Stimulated activated CD4-positive, alpha-beta T cell treated with anti-CD3 and anti-CD28 coated beads, Interleukin-1b, Interleukin-23, amount 100 ng/mL, for 4 hours (primary cell): ENCODE measurements at places on chromosomes 7 and 10.

- DNase-seq, result no peak
These were observed 280.1 kb upstream of the MBL2 start for GRCh38 chr10:53052521-53053164.

GRCh38 chr10:87054373-87055295, 34.5 kb downstream of the FAM25A start:
- no peak for DNase-seq

DNA sequence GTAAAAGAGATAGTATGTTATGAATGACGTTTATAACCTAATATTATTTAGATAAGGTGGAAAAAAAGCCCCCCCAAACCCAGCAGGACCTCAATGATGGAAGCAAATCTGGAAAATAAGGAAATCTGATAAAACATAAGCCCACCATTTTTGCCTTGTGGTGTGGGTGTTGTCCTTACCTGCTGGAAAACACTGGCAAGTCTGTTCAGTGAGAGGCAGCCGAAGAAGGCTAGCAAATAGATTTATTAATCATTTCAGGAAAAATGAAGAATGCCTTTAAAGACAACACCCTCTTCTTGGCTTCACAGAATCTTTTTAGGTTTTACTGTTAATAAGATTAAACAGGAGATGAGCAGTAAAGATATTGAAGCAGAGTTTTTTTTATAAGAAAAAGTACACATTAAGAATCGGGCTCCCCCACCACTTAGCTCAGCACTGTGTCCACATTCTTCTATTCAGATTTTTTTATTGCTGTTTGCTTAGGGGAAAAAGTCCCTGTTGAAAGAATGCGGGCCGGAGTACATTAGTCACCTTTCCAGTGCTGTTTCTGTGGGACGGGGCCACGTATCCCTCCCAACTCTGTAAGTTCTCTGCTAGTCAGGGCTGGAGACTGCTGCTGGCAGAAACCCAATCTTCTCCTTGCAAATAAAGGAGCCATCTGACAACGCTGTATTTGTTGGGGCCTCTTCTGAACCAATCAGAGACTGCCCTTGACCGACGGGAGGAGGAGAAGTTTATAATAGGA, 104.1 kb downstream of the EVX1 start:
- no peak for DNase-seq

DNA sequence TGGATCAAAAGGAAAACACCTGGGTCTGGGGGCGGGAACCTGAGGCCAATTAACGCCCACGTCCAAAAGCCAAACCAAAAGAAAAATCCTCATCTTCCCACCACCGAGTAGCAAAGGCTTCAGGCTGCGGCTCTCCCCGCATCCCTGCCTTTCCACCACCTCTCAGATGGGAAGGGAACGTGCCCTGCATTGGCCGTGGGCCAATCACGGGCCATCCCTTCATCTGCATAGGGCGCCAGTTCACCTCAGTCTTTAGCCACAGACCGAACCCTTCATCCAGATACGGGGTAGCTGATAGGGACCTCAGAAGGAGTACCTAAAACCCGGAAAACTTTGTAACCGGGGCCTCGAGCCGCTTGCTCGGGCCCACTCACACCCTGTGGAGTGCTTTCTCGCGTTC, 626 bp downstream of the PRPF18 start:
- DNase-seq, result no peak

GRCh38 chr10:106947643-106948042, 216.9 kb downstream of the SORCS1 start:
- no peak for DNase-seq

GRCh38 chr10:64374346-64374745, 853.1 kb downstream of the REEP3 start:
- DNase-seq, result no peak

DNA sequence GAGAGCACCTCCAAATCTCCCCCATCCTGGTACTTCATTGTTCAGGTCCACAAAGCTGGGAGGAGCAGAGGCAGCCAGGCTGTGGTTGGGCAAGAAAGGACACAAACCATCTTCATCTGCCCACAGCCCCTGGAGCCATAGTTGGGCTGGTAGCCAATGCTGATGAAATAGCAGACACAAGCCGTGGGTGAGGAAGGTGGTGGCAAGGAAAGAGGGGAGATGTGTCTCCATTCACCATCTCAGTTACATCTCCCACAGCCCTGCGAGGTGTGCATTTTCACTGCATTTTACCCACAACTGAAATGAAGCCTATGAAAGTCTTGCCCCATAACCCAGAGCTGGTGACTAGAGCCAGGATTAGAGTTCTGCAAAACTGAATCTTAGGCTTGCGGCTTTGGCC, 35.0 kb downstream of the PIK3AP1 start:
- no peak for DNase-seq

DNA sequence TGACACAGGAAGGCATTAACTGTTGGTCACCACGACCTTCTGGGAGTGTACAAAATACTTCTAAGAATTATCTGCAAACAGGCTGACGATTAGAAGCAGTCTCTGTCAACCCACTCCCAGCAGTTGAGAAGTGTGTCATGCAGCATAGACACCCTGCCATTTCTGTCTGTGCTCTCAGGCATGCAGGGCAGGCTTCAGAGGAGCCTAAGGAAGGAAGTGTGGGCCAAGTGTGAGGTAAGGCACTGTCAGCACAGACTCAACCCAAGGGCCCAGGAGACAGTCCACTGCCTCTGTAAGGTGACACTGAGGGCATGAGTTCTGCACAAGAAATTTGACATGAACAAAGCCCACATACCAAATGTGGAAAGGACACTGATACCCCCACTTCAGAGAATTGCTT, 109.0 kb upstream of the VIPR2 start:
- DNase-seq, result no peak

- no peak for DNase-seq
These were observed 5.3 kb downstream of the COL1A2 start for GRCh38 chr7:94400022-94400421.

DNA sequence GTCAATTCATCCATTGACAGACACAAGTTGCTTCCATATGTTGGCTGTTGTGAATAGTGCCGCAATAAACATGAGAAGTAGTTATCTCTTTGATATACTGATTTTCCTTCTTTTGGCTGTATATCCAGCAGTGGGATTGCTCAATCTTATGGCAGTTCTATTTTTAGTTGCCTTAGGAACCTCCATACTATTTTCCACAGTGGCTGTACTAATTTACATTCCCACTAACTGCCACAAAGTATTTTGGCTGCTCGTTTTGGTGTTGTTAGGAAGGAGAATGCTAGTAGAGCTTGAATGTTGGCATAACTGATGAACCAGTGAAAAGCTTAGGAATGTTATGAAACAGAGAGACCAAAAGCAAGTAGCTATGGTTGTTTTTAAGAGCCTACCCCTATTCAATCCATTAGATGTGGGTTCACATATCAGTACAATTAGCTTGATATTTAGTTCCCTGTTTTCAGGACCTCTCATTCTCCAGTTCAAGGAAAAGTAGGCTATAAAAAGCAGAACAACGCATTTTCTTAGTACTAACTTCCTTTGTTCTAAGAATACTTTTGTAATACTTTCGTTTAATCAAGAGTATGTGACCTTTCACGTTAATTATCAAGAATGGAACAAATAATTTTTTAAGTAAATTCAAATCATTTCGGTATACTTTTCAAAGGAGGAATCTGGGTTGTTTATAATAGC, 100.3 kb downstream of the FAS start:
- DNase-seq, result no peak
